ENCODE measurements at places on chromosomes 12 and 14.

- no peak for DNase-seq
Observed at GRCh38 chr12:21294176-21294575, 40.5 kb downstream of the SLCO1A2 start.

- no peak for DNase-seq
Observed at GRCh38 chr12:131617596-131618302, 93.1 kb upstream of the SFSWAP start.

- DNase-seq: no peak
Observed at GRCh38 chr14:75661499-75661814, 411 bp downstream of the TTLL5 start.

DNA sequence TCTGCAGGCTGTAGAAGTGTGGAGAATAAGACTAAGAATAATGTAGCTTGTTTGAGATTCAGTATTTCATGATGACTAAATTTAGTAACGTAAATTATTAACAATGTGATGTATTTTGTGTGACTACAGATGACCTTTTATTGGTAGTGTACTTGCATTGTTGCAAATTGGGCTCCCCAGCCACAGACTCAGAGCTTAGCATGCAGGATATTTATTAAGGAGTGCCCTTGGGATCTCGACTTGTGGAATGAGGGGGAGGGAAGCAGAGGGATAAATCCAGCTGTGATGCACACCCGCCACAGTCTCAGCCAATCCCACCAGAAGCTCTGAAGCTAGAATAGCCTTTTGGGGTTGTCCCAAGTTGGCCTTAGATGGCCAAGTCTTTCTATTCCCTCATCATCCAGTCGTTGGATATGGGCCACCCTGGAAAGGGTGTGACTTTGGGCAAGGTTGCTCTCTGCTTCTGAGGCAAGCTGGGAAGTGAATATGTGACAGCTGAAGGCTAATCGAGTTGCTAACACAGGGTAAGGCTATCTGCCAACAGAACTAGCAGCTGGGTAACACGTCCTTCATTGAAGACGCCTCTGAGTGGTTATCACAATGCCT, 42.1 kb upstream of the USP44 start:
- no peak for DNase-seq

GRCh38 chr12:32455607-32456071, 56.3 kb downstream of the FGD4 start:
- peak; percentile 81 for DNase-seq

DNA sequence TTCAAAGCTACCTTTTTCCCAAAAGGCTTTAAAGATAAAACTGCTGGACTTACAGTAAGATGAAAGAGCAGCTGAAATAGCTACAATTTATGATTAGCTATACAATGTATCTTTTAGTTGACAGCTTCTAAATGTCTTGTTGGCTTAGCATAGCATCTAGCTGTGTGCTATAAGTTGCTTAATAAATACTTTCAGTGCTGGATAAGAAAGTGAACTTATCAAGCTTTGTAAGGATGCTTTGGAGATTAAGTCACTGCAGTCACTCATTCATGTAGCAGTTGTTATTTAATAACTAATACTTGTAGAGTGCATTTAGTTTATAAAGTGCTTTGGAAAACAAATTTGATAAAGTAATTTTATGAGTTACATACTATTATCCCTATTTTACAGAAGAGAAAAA, 14.6 kb downstream of the CFAP54 start:
- no peak for DNase-seq

GRCh38 chr14:73567358-73567757, 1.7 kb upstream of the ACOT2 start:
- DNase-seq: no peak

DNA sequence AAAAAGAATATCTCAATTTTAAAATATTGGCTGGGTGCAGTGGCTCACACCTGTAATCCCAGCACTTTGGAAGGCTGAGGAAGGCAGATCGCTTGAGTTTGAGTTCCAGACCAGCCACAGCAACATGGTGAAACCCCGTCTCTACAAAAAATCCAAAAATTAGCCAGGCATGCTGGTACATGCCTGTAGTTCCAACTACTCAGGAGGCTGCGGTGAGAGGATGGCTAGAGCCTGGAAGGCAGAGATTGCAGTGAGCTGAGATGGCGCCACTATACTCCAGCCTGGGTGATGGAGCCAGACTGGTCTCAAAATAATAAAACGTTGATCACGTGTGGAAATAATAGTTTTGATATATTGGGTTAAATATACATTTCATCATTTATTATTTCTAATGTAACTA, 5.7 kb downstream of the MTRFR start:
- DNase-seq: no peak

GRCh38 chr14:79729731-79730130, 481.6 kb downstream of the DIO2 start:
- DNase-seq: no peak

Data from OCI-M1 (cell line).